ENCODE measurements at places on chromosomes 2 and 18. TPM values are rescaled to one million over a fixed set of nuclear protein-coding genes. Genes with fewer than 3 reads are reported as not detected.

DNA sequence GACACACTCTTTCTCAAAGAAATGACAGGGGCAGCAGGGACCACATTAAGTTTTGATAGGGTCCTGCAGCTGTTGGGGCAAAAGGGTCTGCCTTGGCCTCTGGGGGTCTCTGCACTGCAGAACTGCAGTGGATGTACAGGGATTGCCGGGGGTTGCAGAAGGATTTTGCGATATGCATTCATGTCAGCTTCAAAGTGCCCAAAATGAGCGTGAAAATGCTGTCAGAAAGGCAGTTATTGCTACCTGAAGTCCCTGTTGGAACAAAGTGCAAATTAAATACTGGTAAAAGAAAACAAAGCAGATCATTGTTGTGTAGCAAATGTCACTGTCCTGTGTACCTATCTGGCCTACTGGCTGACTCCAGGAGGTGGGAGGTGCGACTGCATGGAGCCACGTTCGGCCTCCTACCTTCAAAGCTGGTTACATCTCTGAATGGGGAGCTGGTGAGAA lies 78.8 kb upstream of the MAP4K3 start:
- H3K36me3 ChIP-seq, result no peaks in the 10 kb centered on the region
- no peak overlapping the region for H3K27ac ChIP-seq
- H3K4me1 ChIP-seq, result peaks cover 13% of the 10 kb centered on the region

- DNase-seq, result no peak
- peak overlapping the region; percentile 94 for H3K27ac ChIP-seq
- H3K27me3 ChIP-seq, result no peaks in the 10 kb centered on the region
- peaks cover 26% of the 10 kb centered on the region for H3K36me3 ChIP-seq
These were observed 600.6 kb downstream of the RNF144A start for GRCh38 chr2:7517851-7518250.

GRCh38 chr2:240898731-240899467 lies 2.9 kb upstream of the MAB21L4 start:
- peak overlapping the region; percentile 48 for H3K27ac ChIP-seq
- H3K27me3 ChIP-seq, result no peaks in the 10 kb centered on the region
- H3K36me3 ChIP-seq, result no peaks in the 10 kb centered on the region
- no peak overlapping the region for H3K4me3 ChIP-seq
- no peaks in the 10 kb centered on the region for H3K4me1 ChIP-seq

DNA sequence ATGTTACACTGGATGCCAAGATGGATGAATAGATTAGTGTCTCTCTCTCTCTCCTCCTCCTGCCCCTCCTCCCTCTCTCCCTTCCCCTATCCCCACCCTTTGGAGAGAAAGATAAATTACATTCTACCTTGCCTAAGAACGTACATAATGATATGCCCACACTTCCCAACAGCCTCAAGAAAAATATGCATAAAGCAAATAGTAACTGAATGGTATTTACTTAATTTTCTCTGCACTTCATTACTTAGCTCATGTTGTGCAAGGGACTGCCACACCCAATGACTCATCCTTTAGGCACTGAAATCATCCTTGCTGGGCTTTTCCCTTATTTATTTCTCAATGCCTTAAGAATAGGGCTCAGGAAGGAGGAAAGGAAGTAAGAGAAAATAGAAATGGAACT lies 137.3 kb upstream of the PID1 start:
- H3K36me3 ChIP-seq, result no peaks in the 10 kb centered on the region
- DNase-seq, result no peak
- no peaks in the 10 kb centered on the region for H3K27me3 ChIP-seq
- no peak overlapping the region for H3K4me3 ChIP-seq
- H3K27ac ChIP-seq, result no peak overlapping the region

TFCP2L1 gene
- total RNA-seq, result 0.03 TPM

CABLES1 gene
- 1.4 TPM for total RNA-seq

Measured in activated naive CD8-positive, alpha-beta T cell treated with anti-CD3 and anti-CD28 coated beads, Interleukin-2, amount 10 ng/mL, durations not matched to agents 7 days and 5 days (primary cell).